Glutamatergic neuron (in vitro differentiated cells): ENCODE measurements at places on chromosomes 2 and 18. TPM values are rescaled to one million over a fixed set of nuclear protein-coding genes. Genes with fewer than 3 reads are reported as not detected.

NCKAP1 gene
- 116 TPM for total RNA-seq

KIF1A gene
- 439 TPM for total RNA-seq

SLC5A7 gene
- total RNA-seq: 0.27 TPM

HOXD12 gene
- not detected for total RNA-seq

CXCR4 gene
- 215 TPM for total RNA-seq
